Esophagus muscularis mucosa (tissue), 4 donors: ENCODE measurements at places on chromosomes 13 and 19. TPM values are rescaled to one million over a fixed set of nuclear protein-coding genes. Genes with fewer than 3 reads are reported as not detected.
A peak's percentile ranks its signal among the peaks of the same experiment; 100 is the strongest.

DNA sequence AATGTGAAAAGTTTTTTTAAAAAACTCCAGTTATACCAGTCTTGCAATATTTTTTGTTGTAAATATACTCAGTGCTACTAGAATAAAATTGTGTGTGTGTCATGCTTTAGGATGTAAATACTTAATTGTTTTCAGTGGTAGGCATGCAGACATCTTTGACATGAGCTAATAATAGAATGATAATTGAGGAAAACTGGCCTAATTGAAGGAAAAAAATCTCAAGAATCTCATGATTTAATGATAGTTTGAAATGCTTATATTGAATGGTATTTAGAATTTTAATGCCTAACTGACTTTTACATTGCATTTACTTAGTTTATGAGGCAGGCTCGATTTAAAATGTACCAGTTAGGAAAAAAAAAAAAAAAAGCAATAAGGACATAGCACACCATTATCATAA, 3.2 kb upstream of the MAB21L1 start:
- DNase-seq: no peak

DNA sequence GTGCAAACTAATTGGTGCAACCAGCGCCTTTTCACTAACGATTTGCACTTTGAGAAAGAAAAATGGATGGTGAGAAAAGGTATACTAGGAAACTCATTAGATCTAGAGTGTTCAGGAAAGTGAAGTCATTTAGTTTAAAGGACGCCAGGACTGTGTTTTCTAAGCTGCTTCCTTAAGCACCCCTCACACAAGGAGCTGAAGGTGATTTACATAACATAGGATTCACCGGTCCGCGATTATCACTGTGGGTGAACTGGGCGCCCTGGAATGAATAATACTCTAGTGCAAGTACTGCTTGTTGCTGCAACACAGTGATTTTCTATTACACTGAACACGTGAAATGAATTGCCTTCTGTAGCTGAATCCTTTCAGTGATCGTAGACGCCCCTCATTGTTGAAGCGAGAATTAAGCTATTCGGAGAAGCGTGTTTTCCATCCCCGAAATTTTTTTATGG, 2.6 kb upstream of the MAB21L1 start:
- DNase-seq: no peak

The SERPINE3 gene
- total RNA-seq: not detected

The ZNF260 gene
- total RNA-seq: 12.4 TPM

DNA sequence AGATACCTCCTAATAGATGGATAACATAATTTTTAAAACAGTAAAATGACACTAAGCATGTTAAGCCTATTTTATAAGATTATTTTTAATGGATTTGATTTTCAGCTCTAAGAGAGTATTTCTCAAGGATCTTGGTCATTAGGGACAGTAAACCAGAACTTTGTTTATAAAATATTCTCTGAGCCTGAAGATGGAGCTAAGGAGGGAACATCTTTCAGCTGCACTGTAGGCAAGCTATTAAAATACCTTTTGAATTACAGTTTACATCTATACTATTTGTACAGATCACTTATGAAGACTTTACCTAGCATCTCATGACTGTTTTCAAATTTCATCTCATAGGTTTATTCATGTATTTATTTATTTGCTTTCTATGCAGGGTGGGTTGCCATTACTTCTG, 345.3 kb downstream of the MYO16 start:
- DNase-seq: no peak

DNA sequence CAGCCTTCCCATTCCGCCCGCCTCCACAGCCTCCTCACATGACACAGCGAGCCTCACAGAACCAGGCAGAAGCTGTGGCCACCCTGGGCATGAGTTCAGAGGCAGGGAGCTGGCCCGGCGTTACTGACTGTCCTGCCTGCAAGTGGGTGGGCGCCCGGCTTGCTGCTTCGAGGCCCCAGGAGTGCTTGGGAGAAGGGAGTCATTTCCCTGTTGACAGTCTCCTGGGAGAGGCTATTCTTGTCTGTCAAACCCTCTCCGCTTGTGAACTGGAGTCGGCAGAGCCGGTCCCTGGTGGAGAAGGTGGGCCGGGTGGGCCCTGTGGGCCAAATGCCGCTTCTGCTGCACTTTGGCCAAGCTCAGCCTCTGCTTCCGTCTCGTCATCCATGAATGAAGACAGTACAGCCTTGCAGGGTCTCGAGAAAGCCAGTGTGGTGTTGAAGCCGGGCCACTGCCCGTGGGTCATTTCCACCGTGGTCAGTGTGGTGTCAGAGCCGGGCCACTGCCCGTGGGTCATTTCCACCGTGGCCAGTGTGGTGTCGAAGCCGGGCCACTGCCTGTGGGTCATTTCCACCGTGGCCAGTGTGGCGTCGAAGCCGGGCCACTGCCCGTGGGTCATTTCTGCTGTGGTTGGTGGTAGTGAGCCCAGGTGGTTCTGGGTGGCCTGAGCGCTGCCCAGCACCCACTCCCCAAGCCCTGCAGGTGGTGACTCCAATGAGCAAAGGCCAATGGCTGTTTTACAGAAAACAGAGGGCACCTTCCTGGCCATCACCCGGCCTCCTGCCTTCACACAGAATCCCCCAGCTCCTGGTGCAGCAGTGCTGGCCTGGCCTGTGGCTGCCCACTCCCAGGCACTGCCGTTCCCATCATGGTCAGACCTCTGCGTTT, 13.5 kb upstream of the F7 start:
- DNase-seq: no peak

The MBD3 gene
- 152 TPM for total RNA-seq

The PEAK3 gene
- total RNA-seq: 1.0 TPM

The KLK14 gene
- total RNA-seq: 0.52 TPM

GRCh38 chr19:5832061-5832460, 7.4 kb downstream of the FUT6 start:
- no peak for DNase-seq

- no peak for DNase-seq
Observed at GRCh38 chr13:45534604-45535003, 69.9 kb downstream of the COG3 start.

DNA sequence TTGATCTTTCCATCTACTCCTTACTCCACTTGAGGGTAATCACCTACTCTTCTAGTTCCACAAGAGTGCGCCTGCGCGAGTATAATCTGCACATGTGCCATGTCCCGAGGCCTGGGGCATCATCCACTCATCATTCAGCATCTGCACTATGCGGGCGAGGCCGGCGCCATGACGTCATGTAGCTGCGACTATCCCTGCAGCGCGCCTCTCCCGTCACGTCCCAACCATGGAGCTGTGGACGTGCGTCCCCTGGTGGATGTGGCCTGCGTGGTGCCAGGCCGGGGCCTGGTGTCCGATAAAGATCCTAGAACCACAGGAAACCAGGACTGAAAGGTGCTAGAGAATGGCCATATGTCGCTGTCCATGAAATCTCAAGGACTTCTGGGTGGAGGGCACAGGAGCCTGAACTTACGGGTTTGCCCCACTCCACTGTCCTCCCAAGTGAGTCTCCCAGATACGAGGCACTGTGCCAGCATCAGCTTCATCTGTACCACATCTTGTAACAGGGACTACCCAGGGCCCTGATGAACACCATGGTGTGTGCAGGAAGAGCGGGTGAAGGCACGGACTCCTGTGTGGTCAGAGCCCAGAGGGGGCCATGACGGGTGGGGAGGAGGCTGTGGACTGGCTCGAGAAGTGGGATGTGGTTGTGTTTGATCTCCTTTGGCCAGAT, 2.7 kb upstream of the KLK2 start:
- no peak for DNase-seq

DNA sequence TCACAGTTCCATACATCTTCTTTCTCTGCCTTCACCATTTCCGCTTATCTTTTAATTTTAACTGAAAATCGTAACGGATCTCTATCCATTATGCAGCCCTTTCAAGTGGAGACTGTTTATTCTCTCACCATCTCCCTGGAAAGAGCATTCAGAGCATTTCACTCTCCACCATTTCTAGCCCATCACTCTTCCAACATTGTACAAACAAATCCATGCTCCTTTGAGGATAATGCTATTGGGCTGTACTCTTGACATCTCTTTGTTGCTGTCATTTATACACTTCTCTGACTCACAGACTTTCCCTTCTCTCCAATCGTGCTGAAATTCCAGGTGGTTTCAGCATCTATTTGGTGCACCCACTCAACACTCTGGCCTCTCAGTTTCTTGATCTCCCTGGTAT, 71.4 kb downstream of the NAA16 start:
- no peak for DNase-seq

GRCh38 chr19:10408511-10409283, 5.4 kb upstream of the CDC37 start:
- DNase-seq: no peak

GRCh38 chr13:111893071-111893606, 173.8 kb upstream of the SOX1 start:
- peak; percentile 70 for DNase-seq

The KLK15 gene
- not detected for total RNA-seq

- no peak for DNase-seq
Observed at GRCh38 chr13:77827332-77827731, 91.3 kb downstream of the EDNRB start.

The FXYD1 gene
- 62.6 TPM for total RNA-seq

DNA sequence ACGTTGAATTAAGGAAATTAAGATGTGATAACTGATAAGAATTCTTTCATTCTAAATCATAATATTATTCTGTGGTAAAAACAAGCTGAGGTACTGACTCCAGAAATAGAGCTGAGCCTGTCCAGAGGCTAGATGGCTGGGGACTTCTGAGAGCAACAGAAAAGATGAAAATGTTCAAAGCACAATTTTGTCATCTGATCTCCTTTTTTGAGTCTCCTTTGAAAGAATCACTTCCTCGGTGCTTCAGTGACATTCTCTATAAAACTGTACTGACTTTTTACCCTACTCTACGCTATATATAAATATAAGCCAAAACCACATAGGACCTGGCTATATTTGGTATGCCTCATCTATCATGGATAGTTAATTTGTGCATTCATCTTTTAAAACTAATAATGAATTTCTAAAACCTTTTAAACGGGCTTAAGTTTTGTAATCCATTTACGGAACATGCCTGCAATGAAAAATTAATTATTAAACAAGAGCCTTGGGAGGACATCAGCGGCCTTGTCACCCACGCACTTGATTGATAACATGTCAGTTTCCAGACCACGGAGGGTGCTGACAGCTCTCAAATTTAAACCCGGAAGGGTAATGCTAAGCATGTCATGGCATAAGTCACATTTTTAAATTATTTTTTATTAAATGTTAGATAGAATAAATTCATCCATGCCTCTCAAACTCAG, 235.5 kb downstream of the PCDH9 start:
- no peak for DNase-seq
